ENCODE measurements at places on chromosomes 3 and 15. TPM values are rescaled to one million over a fixed set of nuclear protein-coding genes. Genes with fewer than 3 reads are reported as not detected.

The CRYBG3 gene
- 49.8 TPM for total RNA-seq

The C3orf80 gene
- 2.8 TPM for total RNA-seq

DNA sequence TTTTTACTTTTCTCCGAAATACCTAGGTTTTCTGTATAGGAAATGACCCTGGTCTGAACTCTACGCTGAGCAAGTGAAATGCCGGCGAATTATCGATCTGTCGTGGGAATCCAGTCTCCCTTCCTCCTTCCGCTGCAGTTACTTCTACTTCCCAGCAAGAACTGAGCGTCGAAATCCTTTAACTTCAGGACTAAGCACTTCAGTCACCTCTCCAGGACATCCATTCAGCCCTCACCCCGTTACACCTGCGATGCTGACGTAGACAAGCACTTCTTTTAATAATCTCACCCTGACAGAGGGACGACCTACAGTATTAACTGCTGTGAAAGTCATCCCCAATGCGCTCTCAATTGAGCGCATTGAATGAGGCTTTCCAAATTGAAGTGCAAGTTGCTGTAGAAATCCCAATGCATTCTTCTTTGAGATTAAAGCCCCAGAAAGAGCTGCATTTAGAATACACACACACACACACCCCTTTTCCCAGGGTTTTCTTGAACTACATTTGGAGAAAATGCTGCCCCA, 1.3 kb downstream of the TOP2B start:
- H3K27me3 ChIP-seq: no peaks in the 10 kb centered on the region
- DNase-seq: peak; percentile 20
- H3K36me3 ChIP-seq: no peaks in the 10 kb centered on the region
- H3K4me3 ChIP-seq: peak overlapping the region; percentile 94
- peaks cover 12% of the 10 kb centered on the region for H3K4me1 ChIP-seq
- H3K27ac ChIP-seq: peak overlapping the region; percentile 99

DNA sequence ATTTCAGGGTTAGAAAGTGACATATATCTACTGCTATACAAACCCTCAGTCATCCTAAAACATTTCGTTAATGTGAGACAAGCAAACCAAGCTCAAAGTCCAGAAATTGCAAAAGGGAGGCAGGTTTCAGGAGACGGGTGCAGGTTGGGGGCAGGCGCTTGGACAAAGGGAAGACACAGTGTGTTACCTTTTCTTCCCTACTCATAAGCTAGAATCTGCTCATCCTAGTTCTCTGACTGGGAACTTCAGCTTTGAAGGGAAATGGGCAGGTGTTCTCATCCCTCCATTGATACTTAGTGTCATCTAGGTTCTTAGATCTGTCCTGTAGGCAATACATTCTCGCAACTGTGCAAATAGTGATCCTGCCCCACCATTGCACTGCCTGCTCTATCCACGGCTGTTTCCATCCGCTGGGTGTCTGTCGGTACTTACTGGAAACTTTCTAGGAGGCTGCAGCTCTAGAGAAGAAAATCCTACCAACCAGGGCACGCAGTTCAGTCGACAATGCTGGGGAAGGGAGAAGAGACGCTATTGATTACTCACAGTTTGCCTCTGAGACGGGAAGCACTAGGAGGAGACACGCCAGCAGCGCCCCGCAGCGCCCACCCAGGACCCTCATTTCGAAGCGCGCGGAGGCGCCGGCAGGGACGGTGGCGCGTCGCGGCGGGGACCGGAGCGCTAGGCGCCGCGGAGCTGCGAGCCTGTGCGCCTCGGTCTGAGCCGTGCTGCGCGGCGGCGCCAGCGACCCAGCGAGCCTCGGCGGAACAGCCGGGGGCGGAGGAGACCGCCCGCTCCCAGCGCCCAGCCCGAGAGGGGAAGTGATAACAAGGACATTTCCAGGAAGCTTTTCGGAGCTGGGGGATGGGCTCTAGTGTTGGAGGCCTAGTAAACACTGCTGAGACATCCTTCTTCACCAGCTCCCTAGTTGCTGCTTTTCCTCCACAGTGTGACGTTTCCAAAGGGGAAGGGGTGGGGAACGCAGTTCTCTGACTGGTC, at the start of gene PROS1:
PROS1 (minus strand) TSS at position 766 of the 996 bp plus-strand sequence; CDS start at position 619, 147 bp downstream.
- H3K27me3 ChIP-seq: no peaks in the 10 kb centered on the region
- no peaks in the 10 kb centered on the region for H3K4me1 ChIP-seq
- peak within 1 kb of the TSS; percentile 60 for H3K4me3 ChIP-seq
- DNase-seq: peak; percentile 88

- no peaks in the 10 kb centered on the region for H3K27me3 ChIP-seq
- DNase-seq: no peak
- H3K4me1 ChIP-seq: no peaks in the 10 kb centered on the region
Observed at GRCh38 chr15:73010154-73011152, 41.8 kb upstream of the NEO1 start.

- no peaks in the 10 kb centered on the region for H3K36me3 ChIP-seq
- H3K4me3 ChIP-seq: no peak overlapping the region
- no peaks in the 10 kb centered on the region for H3K4me1 ChIP-seq
- DNase-seq: no peak
Observed at GRCh38 chr3:28940994-28941393, 339.9 kb upstream of the RBMS3 start.

The GP5 gene
- 0.16 TPM for total RNA-seq

- DNase-seq: no peak
- no peaks in the 10 kb centered on the region for H3K36me3 ChIP-seq
- peaks cover 16% of the 10 kb centered on the region for H3K4me1 ChIP-seq
- H3K4me3 ChIP-seq: no peak overlapping the region
- no peaks in the 10 kb centered on the region for H3K27me3 ChIP-seq
- no peak overlapping the region for H3K27ac ChIP-seq
Observed at GRCh38 chr3:107600780-107601179, 78.0 kb downstream of the BBX start.

DNA sequence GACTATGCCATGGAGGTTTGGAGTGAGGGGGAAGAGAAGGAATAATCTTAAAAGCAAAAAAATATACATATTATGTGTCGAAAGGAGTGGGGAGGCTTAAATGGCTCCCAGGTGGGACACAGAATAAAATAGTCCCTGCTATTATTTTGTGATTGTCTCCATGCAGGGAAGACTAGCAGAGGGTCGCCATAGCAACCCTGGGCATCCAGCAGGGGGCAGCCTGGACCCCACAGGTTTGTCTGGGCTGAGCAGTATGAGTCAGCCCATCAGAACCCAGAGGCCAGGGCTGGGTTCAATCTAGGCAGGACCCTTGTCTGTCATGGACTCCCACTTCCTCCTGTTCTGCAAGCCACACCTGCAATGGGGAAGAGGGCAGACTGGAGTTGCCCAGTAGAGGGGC, 17.6 kb upstream of the LINGO1 start:
- no peak overlapping the region for H3K27ac ChIP-seq
- no peak overlapping the region for H3K4me3 ChIP-seq
- DNase-seq: no peak
- no peaks in the 10 kb centered on the region for H3K36me3 ChIP-seq

The CD200 gene
- 8.5 TPM for total RNA-seq

- no peak overlapping the region for H3K4me3 ChIP-seq
- no peak for DNase-seq
- H3K27ac ChIP-seq: no peak overlapping the region
- H3K36me3 ChIP-seq: no peaks in the 10 kb centered on the region
- no peaks in the 10 kb centered on the region for H3K4me1 ChIP-seq
Observed at GRCh38 chr3:31129241-31129640, 234.8 kb upstream of the GADL1 start.

The ZNF639 gene
- 37.6 TPM for total RNA-seq

The GCSAM gene
- 0.06 TPM for total RNA-seq

- H3K27me3 ChIP-seq: no peaks in the 10 kb centered on the region
- H3K36me3 ChIP-seq: no peaks in the 10 kb centered on the region
- H3K4me3 ChIP-seq: no peak overlapping the region
- no peak overlapping the region for H3K27ac ChIP-seq
Observed at GRCh38 chr3:165082650-165083049, 4.4 kb upstream of the SI start.

- no peak overlapping the region for H3K4me3 ChIP-seq
- no peaks in the 10 kb centered on the region for H3K36me3 ChIP-seq
- no peaks in the 10 kb centered on the region for H3K4me1 ChIP-seq
- no peak overlapping the region for H3K27ac ChIP-seq
- H3K27me3 ChIP-seq: no peaks in the 10 kb centered on the region
- no peak for DNase-seq
Observed at GRCh38 chr3:153158961-153159735, 2.9 kb upstream of the RAP2B start.

The TAGLN3 gene
- total RNA-seq: not detected
